ENCODE measurements at places on chromosomes 7 and 10. TPM values are rescaled to one million over a fixed set of nuclear protein-coding genes. Genes with fewer than 3 reads are reported as not detected.

DNA sequence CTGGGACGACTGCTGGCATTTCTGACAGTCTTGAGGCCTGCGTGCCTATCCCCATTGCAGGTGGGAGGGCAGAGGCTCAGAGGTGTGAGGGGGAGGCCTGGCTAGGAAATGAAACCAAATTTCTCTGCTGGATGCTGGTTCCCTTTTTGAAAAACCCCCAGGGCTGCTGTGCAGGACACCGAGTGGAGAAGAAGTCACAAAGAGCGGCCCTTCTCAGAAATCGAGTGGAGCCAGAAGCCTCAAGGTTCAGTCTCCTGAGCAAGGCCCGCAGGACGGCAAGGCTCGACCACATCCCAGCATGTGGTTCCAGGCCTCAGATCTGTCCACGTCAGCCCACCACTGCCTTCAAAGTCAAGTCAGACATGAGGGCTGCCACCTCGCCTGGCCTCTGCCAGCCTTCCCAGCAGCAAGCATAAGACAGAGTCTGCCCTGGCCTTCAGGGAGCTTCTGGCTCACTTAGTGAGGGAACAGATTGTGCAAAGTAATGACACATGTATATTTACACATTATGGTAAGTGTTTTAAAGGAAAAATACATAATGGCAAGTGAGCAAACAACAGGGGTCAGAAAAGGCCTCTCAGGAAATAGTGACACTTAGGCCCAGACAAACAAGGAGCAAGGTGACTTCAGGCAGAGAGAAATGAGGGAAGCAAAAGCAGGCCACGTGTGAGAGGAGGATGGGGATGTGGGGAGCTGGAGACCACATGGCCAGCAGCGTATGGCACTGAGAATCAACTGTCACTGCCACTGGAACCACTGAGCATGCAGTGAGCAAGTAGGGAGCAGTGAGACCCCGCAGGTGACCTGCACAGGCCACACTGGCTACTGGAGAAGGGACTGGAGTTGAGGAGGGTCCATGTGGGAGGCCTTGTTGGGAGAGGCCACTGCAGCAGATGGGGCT is 86.7 kb downstream of the ARHGAP22 start:
- DNase-seq: peak; percentile 55

DNA sequence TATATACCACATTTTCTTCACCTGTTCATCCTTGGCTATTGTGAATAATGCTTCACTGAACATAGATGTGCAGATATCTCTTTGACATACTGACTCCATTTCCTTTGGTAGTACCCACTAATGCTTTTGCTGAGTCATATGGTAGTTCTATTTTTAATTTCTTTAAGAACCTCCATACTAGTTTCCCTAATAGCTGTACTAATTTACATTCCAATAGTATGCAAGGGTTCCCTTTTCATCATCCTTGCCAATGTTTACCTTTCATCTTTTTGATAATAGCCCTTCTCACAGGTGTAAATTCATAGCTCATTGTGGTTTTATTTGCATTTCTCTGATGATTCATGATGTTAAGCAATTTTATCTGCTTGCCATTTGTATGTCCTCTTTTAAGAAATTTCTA is 159.9 kb downstream of the CALCR start:
- DNase-seq: no peak

Gene PKD2L1
- not detected for total RNA-seq

Gene ACTL6B
- not detected for total RNA-seq

DNA sequence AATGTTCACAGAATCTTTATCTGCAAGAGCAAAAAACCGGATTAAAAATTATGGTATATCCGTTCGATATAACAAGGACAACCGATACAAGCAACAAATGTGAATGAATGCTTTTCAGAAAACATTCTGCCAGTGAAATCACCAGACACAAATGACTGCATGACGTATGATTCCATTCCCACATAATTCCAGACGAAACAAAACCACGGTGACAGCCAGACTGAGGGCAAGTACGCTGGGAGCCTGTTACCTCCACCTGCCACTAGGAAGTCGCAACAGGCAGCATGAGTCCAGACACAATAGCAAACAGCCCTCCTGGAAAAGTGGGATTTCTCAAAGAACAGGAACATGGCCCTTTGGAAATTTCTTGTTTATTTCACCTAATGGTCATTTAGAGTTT is 41.7 kb downstream of the MAD1L1 start:
- no peak for DNase-seq

Gene MNX1
- total RNA-seq: not detected

- no peak for DNase-seq
These were observed 124.2 kb upstream of the SEM1 start for GRCh38 chr7:96833676-96834453.

GRCh38 chr7:54817152-54817551 is 58.1 kb upstream of the SEC61G start:
- no peak for DNase-seq

- DNase-seq: no peak
These were observed 3.8 kb downstream of the UPK3B start for GRCh38 chr7:76513817-76514799.

- DNase-seq: no peak
These were observed 17.6 kb upstream of the DDIT4 start for GRCh38 chr10:72255977-72256729.

- DNase-seq: no peak
These were observed 121.8 kb downstream of the CAMK1D start for GRCh38 chr10:12471135-12471534.

Gene CDHR3
- total RNA-seq: 0.62 TPM

All from cardiac septum (tissue), 1 donor.